ENCODE measurements at places on chromosomes 6 and 20.

GRCh38 chr6:142907544-142907943, 37.4 kb downstream of the HIVEP2 start:
- no peak for DNase-seq

GRCh38 chr6:167797476-167798265, 29.0 kb upstream of the AFDN start:
- no peak for DNase-seq

DNA sequence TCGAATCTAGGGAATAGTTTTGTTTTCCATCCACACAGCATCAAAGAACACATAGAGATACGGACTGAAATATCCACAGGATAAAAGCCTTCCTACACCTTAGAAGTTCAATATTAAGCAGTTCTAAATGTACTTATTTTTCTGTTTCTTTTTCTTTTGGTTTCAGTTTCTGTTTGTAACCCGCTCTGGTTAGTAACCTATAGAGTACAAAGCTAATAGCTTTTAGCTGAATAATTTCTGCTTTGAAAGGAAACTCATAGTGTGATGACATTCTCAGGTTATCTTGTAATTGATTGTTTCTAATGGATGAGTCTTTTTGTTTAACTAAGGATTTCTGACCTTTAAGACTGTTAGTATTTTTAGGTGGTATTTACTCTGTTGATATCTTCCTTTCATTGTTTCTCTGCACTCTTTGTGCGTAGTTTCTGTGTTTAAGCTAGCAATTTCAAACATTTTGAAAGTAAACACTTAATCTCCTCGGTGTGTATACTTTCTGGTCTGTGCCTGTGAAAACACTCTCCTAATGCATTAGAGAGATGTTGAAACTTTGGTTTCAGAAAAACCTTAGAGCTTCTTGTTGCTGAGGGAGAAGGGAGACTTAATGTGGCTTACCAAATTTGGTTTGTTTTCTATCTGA, 385.5 kb downstream of the HDGFL1 start:
- DNase-seq, result no peak

DNA sequence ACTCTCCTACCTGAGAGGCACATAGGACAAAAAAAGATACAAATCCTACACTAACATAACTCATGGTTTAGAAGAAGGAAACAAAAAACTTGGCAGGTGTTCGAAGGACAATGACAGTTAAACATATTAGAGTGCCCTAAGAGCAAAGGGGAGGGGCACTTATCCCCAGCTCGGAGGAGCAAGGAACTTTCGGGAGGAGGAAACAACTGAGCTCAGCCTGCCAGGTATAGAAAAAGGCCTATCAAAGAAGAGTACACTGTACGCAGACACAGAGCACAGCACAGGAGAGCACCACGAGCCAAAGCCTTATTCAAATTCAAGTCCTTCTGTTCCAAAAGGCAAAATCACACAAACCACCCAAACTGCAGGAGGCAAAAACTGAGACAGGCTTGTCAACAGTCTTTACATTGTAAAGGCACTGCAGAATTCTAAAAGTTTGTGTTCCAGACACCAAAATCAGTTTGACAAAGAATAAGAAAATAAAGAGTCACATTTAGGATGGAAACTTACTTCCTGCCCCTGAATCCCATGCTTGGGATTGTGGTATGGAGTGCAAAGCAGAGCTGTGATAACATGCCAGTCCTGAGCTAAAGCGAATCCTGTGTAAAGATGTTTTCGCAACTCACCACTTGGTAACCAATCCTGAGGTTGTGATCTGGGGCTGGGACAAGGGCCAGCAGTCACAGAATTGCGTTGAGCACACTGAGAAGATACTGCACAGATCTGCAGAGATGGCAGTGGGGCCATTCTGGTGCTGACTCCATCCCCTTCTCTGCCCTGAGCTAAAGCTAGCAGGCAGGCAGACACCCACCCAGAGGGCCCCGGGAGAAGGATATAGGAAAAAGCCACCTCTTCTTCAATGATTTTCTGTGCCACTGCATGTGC, 108.6 kb downstream of the CHD6 start:
- DNase-seq, result no peak

- no peak for DNase-seq
These were observed 52.5 kb downstream of the ATG5 start for GRCh38 chr6:106273087-106273486.

DNA sequence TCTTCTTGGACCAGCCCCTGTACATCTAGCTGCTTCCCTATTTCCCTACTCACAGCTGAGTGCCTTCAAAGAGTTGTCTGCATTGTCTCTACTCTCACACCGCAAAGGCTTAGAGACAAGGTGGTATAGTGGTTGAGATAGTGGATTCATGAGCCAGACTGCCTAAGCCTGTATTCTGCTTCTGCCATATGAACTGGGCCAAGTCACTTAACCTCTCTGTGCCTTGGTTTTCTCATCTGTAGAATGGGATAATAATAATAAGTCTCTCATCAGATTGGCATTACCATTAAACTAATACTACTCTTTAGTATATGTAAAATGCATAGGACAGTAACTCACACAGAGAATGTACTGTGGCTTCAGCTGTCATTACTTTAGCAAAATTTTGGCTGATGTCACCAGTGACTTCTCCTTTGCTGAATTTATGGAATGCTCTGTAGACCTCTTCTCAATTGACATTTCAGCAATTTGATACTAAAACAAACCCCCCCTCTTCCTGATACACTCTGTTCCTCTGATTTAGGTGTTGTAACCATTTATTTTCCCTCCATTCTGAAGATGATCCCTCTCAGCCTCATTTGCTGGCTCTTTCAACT, 156.1 kb downstream of the ADAT2 start:
- DNase-seq, result no peak

DNA sequence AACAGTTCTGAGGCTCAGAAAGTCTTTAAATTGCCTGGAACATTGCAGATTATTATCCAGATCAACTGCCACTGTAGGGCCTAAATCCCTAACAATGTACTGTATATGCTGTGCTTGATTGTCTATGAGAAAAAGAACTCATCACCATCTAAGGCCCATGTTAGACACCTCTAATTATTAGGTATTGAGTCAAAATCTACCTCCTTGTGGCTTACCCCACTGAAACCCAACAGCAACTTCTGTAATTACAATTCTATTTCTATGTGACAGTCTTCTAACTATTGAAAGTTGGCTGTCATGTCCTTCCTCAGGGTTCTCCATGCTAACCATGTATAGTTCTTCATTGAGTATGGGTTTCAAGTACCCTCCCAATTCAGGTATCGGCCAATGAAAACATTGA, 13.9 kb downstream of the MCM9 start:
- no peak for DNase-seq

GRCh38 chr6:143629104-143630080, 48.4 kb upstream of the PHACTR2 start:
- DNase-seq, result no peak

- no peak for DNase-seq
These were observed 3.6 kb upstream of the CSTL1 start for GRCh38 chr20:23435626-23436539.

GRCh38 chr6:20367743-20368485, 33.8 kb upstream of the E2F3 start:
- no peak for DNase-seq

GRCh38 chr6:21149470-21149869, 444.1 kb upstream of the SOX4 start:
- no peak for DNase-seq
